COR-L47 (cell line): ENCODE measurements at places on chromosomes 6 and 20.

DNA sequence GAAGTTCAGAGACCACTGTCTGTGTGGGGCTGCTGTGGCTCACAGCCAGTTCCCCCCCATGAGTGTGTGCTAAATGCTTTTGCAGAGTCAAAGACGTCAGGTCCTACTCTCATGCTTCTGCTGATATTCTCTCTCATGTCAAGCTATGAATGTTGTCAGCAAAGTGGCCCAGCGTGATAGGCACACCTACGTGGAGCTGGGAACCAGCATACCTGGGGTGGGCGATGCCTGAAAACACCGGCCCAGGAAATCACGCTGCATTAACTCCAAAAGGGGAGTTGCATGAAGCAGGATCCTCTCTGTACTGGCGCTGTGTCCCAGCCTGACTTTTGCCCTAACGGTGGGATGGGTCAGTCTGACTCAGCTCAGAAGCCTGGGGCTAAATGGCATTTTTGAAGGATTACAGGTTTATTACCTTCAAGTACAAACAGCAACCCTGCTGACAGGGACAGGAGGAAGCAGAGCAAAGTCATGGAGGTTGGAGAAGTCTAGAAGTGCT lies 9.0 kb upstream of the MRPS10 start:
- DNase-seq: no peak

DNA sequence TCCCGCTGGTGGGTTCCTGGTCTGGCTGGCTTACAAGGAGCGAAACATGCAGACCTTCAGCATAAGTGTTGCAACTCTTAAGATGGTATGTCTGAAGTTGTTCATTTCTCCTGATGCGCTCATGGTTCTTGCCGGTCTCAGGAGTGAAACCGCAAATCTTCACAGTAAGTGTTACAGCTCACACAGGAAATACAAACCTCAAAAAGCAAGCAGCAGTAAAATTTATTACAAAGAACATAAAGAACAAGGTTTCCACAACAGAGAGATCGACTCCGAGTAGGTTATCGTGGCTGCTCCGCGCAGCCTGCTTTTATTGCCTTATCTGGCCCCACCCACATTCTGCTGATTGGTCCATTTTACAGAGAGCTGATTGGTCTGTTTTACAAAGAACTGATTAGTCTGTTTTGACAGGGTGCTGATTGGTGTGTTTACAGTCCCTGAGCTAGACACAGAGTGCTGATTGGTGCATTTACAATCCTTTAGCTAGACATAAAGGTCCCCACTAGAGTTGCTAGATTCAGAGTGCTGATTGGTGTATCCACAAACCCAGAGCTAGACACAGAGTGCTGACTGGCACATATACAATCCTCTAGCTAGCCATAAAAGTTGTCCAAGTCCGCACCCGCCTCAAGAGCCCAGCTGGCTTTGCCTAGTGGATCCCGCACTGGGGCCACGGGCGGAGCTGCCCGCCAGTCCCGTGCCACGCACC lies 39.2 kb downstream of the TRIM27 start:
- DNase-seq: no peak

DNA sequence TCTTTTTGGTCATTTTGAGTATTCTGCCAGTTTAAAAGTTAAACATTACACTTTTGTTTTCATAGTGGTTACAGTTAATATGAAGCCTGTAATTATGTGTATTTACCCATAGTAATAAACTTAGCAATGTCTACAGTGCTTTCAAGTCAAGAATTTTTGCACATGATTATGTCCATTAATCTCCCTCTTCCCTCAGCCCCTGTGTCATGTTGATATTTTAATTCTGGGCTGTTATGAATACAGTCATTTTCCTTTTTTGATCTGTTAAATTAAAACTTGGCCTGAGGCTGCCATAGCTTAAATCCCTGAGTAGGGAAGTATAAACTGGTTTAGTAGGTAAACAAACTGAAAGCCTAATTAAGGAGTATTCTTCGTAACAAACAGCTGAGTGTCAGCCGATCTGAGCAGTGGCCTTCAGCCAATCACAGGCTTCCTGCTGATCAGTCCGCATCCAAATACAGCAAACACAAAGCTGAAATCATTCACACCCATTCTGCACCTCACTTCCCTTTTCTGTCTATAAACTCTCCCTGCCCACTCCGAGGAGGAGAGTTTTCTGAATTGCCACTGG lies 9.5 kb upstream of the SFT2D1 start:
- peak; percentile 62 for DNase-seq

DNA sequence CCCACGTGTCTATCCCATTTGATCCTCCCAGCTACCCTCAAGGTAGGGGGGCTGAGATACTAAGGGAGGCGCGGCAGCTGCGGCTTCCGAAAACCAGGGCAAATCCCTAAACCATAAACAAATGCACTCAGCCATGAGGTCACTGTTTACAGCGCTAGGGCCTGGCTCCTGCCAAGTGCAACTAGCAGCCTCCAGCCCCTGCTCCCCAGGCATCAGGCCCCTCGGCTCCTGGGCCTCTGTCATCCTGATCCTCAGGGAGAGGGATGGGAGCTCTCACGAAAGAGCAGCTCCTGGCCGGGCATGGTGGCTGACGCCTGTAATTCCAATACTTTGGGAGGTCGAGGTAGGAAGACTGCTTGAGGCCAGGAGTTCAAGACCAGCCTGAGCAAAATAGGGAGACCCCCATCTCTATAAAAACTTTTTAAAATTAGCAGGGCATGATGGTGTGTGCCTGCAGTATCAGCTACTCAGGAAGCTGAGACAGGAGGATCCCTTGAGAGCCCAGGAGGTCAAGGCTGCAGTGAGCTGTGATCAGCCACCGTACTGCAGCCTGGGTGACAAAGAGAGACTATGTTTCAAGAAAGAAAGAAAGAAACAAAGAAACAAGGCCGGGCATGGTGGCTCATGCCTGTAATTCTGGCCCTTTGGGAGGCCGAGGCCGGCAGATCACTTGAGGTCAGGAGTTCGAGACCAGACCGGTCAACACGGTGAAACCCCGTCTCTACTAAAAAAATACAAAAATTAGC lies 42.5 kb upstream of the TLDC2 start:
- DNase-seq: peak; percentile 25

DNA sequence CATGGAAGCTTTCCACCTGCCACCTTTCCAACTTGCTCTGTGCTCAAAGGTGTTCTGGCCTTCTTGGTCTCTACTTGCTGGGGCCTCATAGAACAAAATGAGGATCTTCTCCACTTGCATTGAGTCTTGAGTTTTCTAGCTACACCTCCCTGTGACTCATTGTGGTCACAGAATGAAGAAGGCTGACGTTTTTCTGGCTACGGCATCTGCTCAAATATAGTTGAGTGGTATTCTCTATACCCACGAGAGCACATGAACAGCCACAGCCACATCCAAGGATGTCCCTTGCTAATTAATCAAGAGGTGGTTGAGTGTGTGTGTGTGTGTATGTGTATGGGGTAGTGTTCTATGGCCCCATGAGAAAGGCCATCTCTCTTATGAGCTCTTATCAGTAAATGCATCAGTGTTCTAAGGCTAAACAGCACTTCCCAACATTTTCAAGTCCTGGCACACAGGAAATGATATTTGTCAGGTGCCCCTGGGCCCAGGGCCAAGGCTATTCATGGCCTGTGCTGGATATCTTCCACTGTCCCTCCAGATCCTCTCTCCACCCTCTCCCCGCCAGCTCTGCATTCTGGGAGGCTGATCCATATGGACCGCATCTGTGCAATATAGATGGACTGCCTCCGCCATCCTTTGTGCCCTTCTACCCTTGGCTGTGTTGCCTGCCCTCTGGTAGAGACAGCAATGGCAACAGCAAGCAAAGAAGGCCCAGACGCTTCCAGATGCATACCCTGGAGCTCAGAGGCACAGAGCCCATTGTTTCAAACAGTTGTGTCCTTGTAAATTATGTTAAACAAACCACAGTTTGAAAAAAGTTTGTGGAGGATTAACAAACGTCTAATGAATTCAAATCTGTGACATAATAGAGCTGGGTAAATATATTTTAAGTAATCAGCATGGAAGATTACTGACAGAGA lies 150.2 kb downstream of the LRFN2 start:
- DNase-seq: no peak

DNA sequence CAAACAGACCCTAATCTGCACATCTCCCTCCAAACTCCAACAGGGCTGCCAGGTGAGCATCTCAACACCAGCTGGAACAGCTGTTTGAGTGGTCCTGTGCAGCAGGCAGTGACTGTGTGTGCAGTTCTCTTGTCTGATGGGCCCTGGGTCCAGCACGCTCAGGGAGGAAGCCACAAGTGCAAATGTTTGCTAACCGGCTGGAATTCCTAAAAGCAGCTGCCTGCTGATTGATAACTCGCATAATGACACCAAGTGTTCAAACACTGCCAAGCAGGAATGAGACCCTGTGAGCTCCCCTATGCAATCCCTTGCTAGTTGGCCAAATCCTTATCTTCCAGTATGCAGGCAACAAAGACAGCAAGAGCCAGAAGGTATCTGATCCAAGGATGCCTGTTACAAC lies 650.6 kb downstream of the CBLN4 start:
- peak; percentile 79 for DNase-seq

DNA sequence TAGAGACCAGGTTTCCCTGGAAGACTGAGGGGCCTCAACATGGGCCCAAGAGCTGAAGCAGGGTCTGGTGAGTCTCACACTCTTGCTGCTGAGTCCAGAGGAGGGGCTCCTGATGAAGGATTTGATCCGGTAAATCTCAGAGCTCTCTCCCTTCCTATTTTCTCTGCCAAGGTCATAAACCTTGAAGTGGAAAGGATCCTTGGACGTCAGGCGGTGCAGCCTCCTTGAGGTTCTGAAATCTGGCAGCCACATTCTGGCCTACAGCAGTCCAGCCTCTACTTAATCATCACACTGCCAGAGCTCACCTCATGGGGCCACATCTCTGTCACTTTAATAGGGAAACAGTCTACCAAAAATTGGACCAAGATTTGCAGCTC lies 24.0 kb downstream of the ACSS1 start:
- DNase-seq: no peak

- no peak for DNase-seq
These were observed 51.5 kb downstream of the RPRD1B start for GRCh38 chr20:38085026-38085425.

DNA sequence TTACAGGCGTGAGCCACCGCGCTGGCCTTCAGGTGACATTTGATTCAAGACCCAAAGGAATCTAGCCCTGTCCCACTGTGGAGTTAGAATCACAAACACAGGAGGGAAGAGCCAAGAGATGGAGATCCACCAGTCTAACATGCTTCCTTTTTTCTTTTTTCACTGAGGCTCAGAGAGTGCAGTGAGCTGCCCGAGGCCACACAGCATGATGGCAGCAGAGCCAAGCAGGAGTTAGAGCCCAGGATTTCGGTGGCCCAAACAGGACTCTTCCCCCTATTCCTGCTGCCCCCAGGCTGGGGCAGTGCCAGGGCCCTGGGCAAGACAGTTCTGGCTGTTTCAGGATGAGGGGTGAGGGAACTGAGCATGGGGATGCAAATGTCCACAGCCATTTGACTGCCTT lies 8.1 kb upstream of the SPDEF start:
- DNase-seq: no peak

DNA sequence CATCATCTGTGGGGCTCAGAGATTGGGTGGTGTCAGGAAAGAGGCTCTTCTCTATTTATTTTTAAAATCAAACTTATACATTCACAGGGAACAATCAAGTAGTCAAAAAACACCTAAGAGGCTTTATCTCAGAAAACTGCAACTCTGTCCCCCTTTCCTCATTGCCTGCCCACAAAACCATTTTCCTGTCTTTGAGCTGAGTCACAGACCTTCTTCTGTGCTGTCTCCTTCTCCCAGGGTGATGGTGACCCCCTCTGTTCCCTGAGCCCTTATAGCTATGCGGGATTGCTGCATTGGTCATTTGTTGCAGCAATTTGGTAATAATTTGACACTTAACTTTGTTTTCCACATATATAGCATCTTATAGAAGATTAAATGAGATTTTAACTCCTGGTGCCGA lies 195.2 kb upstream of the PROKR2 start:
- no peak for DNase-seq

DNA sequence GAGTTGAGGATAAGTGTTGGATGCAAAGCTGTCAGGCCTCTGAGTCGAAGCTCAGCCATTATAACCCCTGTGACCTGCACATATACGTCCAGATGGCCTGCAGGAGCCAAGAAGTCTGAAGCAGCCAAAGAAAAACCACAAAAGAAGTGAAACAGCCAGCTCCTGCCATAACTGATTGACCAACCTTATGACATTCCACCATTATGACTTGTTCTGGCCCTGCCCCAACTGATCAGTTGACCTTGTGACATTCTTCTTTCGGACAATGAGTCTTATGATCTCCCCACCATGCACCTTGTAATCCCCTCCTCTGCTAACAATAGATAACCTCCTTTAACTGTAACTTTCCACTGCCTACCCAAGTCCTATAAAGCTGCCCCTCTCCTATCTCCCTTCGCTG lies 133.7 kb upstream of the AGPAT4 start:
- DNase-seq: no peak

DNA sequence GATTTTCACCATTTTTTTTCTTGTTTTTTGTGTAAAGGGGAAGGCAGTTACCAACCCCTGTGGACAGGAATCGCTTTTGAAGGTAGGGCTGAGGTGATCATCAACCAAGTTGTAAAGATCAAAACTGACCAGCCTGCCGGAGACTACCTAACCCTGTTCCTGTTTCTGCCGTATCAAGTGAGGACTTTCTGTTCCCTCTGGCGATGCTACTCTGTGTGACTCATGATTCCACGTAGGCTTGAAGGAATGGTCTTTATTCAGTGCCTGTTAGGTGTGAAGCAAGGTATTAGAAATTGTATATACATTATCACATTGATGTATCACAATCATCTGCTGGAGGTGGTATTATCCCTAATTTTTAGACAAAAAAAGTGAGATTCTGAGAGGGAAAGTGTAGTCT lies 161.3 kb downstream of the SOX4 start:
- no peak for DNase-seq

GRCh38 chr20:32535953-32536823 lies 48.9 kb downstream of the NOL4L start:
- DNase-seq: peak; percentile 95

DNA sequence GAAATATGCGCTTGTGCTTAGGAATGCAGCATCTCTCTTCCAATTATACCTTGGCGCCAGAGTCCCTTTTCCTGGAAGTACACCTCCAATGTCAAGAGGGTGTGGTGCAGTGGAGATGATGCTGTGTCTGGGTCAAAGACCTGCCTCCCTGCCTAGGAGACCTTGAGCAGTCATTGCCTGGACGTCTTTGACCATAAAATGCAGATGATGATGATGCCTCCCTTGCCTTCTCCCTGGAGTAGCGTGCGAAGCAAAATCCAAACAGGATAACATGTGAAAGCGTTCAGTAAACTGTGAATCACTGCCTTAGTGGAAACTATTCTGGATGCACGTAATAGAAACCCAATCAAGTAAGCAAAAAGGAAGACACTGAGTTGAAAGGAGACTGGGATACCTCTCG lies 97.4 kb upstream of the ARMC2 start:
- no peak for DNase-seq

GRCh38 chr6:65610746-65611145 lies 96.3 kb downstream of the EYS start:
- DNase-seq: no peak

DNA sequence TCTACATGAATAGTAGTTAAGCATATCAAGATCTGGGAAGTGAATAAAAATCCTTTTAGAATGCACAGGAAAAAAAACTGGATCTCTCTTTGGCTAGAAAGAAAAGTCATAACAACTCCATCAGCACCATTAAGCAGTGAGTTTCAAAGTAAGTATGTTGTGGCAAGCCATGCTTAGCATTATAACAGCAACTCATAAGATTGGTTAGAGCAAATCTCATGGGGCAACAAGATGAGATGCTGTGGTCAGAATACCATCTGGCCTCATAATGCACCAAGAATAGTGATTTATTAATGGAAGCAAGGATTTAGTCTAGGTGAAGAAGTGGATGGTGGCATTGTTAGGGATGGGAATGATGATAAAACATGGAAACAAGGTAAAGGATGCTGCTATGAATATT lies 159.4 kb downstream of the PHF3 start:
- DNase-seq: no peak

GRCh38 chr20:42193119-42193518 lies 574.9 kb upstream of the CHD6 start:
- DNase-seq: no peak
